ENCODE measurements at places on chromosomes 5 and 9.

GRCh38 chr5:15785531-15785981 is 285.6 kb downstream of the FBXL7 start:
- peak; percentile 93 for DNase-seq

DNA sequence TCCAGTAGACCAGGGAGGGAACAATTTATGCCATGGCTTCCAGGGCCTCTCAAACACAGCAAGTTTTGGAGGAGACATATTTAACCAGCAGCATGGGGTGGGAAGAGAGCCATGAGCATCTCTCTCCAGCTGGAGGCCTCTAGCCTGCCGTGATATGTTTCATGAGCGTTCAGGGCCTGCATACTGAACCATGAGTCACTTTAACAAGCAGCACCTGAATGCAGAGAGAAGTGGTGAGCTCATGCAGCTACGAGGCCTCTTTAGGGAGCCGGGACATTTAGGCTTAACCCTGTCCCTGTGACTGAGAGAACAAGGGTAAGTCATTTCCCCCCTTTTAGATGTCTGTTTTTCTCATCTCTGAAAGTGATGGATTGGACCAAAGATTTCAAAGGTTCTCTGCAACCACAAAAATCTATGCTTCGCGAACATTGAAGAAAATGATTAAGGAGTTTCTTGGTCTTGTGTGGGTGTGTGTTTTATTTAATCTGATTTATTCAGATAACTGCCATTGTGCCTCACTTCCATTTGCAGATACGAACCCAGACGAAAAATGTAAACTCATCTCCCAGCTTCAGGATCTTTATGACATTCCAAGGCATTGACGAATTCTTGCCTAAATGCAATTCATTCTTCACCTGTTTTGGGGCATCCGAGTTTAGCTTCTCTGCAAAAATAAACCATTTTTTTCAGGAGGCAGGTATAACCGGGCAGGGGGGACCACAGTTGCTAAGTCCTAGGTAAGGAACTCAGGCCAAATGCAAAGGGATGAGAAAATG is 157.0 kb downstream of the GABBR2 start:
- DNase-seq: no peak

DNA sequence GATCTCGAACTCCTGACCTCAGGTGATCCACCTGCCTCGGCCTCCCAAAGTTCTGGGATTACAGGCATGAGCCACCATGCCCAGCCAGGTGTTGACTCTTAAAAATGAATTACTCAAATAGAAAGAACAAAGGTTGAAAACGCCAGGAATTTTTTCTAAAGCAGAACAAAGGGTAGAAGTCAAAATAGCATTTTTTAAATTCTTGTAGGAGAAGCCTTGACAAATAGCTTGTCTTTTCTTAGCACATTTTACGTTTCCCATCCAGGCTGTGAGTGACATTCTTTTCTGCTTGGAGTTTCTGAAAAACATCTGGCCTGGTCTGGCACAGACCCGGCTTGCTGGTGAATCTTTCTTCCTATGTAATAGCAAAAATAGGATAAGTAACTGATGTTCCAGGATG is 169.4 kb upstream of the ZNF462 start:
- DNase-seq: no peak

GRCh38 chr5:96157077-96157780 is 195.6 kb upstream of the ELL2 start:
- DNase-seq: no peak

DNA sequence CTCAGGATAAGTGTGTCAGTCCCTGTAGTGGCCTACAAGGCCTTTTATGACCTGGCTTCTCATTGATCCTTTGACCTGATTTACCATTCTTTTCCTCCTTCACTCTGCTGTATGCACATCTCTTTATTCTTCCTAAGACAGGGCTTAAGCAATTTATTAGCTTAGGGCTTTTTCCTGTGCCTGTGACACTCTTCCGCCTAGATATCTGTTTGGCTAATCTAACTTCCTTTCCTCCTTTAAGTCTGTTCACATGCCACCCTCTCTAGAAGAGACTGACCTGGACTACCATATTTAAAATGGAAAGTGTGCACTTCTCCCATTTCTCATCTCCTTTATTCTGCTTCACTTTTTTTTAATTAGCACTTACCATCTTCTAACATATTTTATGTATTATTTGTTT is 29.1 kb downstream of the FOCAD start:
- DNase-seq: no peak
